Stomach (tissue), 19 donors: ENCODE measurements at places on chromosomes 4 and X.

GRCh38 chr4:25769251-25769650 lies 93.5 kb downstream of the SEL1L3 start:
- peaks cover 20% of the 10 kb centered on the region for H3K36me3 ChIP-seq
- H3K27me3 ChIP-seq: no peaks in the 10 kb centered on the region
- peaks cover 4% of the 10 kb centered on the region for H3K4me1 ChIP-seq
- H3K27ac ChIP-seq: no peak overlapping the region
- DNase-seq: no peak

- no peaks in the 10 kb centered on the region for H3K36me3 ChIP-seq
- H3K27ac ChIP-seq: no peak overlapping the region
- no peaks in the 10 kb centered on the region for H3K27me3 ChIP-seq
- no peak overlapping the region for H3K4me3 ChIP-seq
- H3K4me1 ChIP-seq: no peaks in the 10 kb centered on the region
Measured at GRCh38 chrX:74781507-74782034, 143.7 kb downstream of the NEXMIF start.

- H3K27ac ChIP-seq: no peak overlapping the region
- peaks cover 18% of the 10 kb centered on the region for H3K36me3 ChIP-seq
- H3K4me3 ChIP-seq: no peak overlapping the region
- DNase-seq: peak; percentile 50
Measured at GRCh38 chr4:145154573-145154972, 25.8 kb downstream of the OTUD4 start.

- H3K27ac ChIP-seq: no peak overlapping the region
- H3K4me1 ChIP-seq: no peaks in the 10 kb centered on the region
- H3K36me3 ChIP-seq: no peaks in the 10 kb centered on the region
- no peak for DNase-seq
- no peaks in the 10 kb centered on the region for H3K27me3 ChIP-seq
Measured at GRCh38 chr4:152247271-152247975, 288.5 kb downstream of the FBXW7 start.

- no peaks in the 10 kb centered on the region for H3K36me3 ChIP-seq
- H3K4me3 ChIP-seq: no peak overlapping the region
- no peaks in the 10 kb centered on the region for H3K27me3 ChIP-seq
- no peaks in the 10 kb centered on the region for H3K4me1 ChIP-seq
- DNase-seq: no peak
- no peak overlapping the region for H3K27ac ChIP-seq
Measured at GRCh38 chrX:4239650-4240540, 526.4 kb upstream of the PRKX start.

GRCh38 chr4:48334900-48335384 lies 6.4 kb upstream of the SLAIN2 start:
- H3K27me3 ChIP-seq: no peaks in the 10 kb centered on the region
- H3K4me3 ChIP-seq: no peak overlapping the region
- DNase-seq: no peak
- no peak overlapping the region for H3K27ac ChIP-seq
- H3K36me3 ChIP-seq: no peaks in the 10 kb centered on the region

DNA sequence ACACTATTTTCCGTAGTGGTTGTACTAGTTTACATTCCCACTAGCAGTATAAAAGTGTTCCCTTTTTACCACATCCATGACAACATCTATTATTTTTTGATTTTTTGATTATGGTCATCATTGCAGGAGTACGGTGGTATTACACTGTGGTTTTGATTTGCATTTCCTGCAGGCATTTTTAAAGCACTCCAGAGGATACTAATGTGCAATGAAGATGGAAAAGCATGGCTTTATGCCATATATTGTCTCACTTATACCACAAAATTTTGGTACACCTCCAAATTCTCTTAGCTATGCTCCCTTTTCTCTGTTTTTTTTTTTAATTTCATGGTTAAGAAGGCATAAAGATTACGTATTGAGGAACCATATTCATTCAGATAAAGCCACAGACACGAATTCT lies 35.1 kb upstream of the NPY2R start:
- H3K36me3 ChIP-seq: no peaks in the 10 kb centered on the region
- H3K4me1 ChIP-seq: no peaks in the 10 kb centered on the region
- no peaks in the 10 kb centered on the region for H3K27me3 ChIP-seq
- no peak overlapping the region for H3K27ac ChIP-seq
